ENCODE measurements at places on chromosomes 5 and 9.

DNA sequence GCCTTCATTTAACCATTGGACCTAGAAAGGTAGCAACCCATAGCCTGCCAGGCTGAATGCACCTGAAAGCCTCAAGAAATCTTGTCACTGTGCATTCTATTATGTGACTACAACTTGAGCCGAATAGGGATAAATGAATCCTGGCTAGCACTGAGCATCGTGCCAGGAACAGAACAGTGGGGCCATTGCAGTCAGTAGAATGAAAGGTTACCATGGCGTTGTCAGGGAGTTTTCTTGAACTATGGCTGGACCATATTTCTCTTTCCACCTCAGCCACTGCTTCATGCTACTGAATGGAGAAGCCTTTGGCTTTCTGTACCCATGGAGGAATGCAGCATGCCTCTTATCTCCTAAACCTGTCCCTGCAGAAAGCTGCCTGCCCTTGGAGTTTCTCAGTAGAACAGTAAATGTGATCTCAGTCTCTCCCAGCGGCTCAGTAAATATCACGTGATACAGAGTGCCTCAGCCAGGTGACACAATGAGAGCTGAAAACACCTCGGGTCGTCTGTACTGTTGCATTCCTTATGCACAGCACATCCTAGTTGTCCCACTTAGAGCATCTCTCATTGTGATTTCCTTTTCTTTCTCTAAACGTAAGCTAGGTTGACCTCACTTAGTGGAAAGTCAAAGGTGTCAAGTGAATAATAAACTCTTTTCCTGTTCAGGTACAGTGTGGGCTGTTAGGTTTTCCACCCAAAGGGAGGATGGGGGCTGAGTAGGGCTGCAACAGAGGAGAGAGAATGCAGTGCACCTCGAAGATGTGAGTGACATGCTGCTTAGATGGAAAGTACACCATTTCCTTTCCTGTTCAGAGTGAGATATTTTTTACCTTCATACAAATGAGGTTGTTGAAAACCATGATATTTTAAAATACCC lies 115.3 kb downstream of the MACIR start:
- DNase-seq: no peak

DNA sequence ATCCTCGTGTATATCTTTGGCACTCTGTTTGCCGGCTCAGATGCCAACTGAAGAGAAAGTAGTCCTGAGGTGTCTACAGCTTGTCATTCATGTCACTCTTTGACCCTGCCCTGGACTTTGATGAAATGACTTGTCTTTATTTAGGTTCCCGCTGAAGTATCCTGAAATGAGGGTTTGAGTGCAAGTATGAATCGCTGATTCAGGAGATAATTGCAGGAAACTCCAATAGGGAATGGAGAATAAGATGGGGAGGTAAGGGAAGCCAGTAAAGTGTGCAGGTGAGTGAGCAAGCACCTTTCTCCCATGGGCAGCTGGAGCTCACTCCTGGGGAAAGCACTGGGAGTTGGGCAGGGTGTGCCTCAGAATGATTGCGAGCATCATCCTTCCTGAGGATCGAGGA lies 50.3 kb upstream of the ZFR start:
- no peak for DNase-seq

- DNase-seq: peak; percentile 57
Observed at GRCh38 chr5:83368319-83368718, 103.2 kb upstream of the VCAN start.

DNA sequence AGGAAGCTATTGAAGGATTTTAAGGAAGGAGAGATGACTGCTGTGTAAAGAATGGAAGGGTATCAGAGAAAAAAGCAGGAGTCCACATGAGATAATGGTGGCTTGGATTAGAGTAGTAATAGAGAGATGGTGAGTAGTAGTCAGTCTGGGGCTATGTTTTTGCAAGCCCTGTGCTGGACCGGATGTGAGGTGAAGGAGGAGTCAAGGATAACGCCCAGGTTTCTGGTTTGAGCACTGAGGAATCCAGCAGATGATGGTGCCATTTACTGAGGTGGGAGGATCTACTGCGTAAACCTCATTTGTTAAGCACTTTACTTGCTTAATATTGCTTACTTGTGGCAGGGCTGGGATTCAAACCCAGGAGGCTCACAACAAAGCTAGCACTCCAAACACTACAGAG lies 1.1 kb downstream of the TIGD6 start:
- DNase-seq: no peak

DNA sequence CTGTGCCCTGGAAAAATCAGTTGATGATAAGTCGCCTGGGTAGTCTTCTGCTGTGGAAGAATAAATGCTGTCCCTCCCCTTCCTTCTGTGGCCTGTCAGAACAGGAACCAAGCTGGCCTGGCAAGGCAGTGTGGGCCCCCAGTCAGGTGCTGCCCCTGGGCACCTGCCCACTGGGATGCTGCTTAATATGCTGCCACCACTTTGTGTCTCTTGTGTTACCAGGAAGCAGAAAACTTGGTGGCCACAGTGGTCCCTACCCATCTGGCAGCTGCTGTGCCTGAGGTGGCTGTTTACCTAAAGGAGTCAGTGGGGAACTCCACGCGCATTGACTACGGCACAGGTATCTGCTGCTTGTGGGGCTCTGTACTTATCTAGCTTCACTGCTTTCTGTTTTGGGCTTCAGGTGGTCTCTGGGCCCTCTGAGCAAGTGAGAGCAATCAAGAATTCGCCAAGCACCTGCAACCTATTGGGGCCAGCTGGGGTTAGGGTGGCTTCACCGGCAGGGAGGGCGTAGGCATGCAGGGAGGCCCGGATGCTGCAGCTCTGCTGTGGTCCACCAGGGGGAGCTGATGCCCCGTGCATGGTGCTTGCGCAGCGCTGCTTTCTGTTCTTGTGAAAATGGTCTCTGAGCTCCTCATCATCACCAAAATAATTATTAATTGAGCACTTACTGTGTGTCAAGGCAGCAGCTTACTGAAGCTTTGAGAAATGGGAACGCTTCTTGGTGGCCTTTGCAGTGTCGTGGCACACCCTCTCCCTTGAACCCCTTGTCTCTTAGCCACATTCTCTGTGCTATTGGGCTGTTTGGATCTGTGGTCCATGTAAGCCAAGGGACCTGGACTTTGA lies 20.3 kb downstream of the PTPA start:
- peak; percentile 60 for DNase-seq

- no peak for DNase-seq
Observed at GRCh38 chr9:32992595-32993238, 8.7 kb downstream of the APTX start.

- DNase-seq: no peak
Observed at GRCh38 chr9:130391866-130392265, 52.9 kb upstream of the ASS1 start.

DNA sequence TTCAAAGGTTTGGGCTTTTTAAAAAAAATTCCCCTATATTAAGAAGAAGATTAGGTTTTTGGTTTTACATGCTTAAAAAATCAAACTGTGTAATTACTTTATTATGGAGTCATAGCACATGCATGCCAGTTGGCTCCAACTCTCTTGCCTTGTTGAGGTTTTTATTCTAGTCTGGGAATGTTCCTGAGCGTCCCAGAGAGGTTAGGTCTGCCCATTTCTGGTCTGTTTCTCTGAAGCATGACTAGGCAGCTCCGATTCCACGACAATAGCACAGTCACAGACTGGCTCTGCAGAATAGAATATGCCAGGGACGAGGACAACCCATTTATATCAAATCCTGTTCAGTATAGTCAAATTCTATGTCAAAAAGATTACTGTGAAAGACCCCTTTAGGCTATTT lies 217.0 kb downstream of the PCSK5 start:
- no peak for DNase-seq

DNA sequence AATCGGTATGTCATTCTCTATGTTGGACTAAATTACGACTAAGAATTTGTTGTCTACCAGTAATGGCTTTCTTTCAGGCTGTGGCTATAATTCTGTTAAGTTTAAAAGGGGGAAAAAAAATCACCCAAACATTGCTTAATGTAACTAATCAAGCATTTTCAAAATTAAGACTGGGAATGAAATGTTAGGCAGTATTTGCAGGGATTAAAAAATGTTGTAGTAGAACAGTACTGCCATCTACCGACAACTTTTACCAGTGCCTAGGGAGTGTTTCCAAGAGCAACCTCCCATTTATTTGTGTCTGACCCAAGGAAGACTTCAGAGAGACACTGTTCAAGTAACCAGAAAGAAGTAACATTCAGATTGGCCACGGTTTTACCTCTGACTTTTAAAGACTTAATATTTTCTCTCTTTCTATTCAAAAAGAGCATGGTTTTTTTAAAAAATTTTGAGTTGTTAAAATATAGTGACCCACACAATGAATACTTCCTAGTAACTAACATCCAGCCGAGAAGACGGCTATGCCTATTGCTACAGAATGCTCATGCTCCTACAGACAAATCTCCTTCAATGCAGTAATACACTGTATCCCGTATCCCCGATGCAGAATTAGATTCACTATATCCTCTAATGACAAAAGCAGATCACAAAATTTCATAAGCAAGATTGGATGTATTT lies 92.4 kb downstream of the ARL15 start:
- peak; percentile 65 for DNase-seq

- DNase-seq: peak; percentile 27
Observed at GRCh38 chr5:56358703-56359681, 125.9 kb upstream of the ANKRD55 start.

DNA sequence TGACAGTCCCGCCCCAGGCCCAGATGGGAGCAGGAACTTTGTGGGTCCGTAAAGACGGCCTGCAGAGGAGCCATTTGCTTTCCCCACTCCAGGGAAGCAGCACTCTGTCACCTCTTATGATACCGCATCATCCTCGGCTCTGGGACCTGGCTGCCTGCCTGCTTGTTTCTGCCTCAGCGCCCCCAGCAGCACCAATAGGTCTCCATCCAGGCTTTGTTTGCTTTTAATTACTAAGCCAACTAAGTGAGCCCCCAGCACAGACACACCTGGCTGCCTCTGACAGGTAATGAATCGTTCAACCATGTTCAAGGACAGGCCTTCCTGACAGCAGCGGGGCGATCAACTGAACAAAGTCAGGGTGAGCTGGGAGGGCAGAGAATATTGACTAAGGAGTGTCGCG lies 141.4 kb downstream of the C5orf15 start:
- no peak for DNase-seq

DNA sequence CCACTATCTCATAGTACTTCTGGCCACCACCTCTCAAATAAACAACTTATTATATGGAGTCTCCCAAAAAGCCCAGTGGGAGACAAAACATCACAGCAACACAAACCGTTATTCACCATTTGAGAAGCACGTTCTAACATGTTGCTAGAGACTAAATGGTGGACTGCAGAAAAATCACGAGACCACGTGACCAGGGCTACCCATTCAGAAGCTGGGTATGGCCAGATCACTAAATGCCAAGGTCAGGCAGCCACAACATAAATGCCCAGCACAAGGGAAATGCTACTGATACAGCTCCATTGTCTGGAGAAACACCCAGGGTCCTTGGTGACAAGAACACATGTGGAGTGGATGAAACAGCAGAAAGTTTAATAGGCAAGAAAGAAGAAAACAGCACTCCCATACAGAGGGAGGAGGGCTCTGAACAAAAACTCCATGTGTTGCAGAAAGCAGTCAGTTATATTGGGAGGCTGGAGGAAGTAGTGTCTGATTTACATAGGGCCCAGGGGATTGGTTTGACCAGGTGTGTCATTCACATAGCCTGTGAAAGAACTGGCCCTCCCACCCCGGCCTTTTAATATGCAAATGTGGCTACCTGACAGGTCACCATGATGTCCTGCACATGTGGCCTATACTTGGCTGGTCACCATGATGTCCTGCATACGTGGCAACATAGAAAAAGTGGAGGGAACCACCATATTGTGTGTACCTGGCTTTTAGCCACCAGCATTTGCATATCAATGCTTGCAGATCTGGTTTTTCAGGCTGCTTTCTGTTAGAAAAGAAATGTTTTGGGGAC lies 97.2 kb downstream of the TRIM36 start:
- DNase-seq: no peak

GRCh38 chr9:119366909-119367682 lies 2.1 kb downstream of the BRINP1 start:
- DNase-seq: no peak

DNA sequence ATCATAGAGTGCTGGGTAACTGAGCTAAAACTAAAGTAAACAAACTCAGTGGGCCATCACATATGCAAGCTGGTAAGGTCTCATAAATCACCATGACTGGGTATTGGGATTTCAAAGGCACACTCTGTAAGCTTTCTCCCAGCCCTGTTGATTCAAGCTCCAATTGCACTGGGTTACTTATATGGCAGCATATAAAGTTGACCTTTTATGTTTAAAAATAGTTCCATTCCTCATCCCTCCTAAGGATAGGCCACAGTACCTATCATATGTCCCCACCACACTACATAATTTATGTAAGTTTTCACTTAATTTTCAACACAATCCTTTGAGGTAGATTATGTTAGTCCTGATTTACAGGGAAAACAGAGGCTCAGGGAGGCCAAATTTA lies 438.4 kb downstream of the RAB3C start:
- DNase-seq: no peak

- peak; percentile 16 for DNase-seq
Observed at GRCh38 chr5:61450493-61451279, 118.6 kb downstream of the ZSWIM6 start.

DNA sequence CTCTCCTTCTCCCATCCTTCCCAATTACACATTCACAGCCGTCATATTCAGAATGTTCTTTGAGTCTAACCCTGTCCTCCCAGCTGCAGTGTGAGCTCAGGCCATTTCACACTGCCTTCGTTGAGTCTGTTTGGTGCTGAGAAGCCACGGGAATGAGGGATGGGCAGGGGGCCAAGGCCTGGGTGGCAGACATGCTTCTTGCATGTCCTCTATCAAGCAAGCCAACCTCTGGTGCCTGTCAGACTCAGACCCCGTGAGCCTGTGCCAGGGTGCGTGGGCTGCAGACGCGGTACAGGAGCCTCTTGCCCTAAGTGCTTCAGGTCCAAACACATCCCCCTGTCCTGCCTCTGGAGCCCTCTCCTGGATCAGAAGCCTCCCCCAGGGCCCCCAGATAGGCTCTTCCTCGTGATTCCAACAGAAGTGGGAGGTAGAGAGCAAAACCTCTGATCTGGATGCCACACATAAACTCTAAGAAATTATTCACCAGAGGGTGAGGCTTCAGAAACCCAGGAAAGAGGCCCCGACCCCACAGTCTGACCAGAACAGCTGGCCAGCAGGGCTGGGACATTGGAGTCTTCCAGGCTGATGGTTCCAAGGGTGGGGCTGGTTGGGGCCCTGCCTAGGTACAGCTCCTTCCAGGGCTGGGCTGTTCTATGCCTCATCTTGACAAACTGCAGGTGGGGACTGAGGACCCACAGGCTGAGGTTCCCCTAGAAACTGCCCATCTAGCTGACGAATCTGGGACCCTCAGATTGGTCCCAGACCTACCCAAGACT lies 46.7 kb upstream of the CDKN2AIPNL start:
- DNase-seq: no peak

GRCh38 chr9:97847474-97848214 lies 5.4 kb upstream of the FOXE1 start:
- DNase-seq: no peak

- no peak for DNase-seq
Observed at GRCh38 chr9:109467936-109468335, 30.2 kb downstream of the PTPN3 start.

- no peak for DNase-seq
Observed at GRCh38 chr5:15191012-15191411, 309.0 kb upstream of the FBXL7 start.

Data from brain microvascular endothelial cell (primary cell).